ENCODE measurements at places on chromosomes 11 and 22.

- no peak for DNase-seq
These were observed 41.9 kb downstream of the CERK start for GRCh38 chr22:46696229-46696518.

GRCh38 chr11:128359515-128359914 lies 227.8 kb downstream of the ETS1 start:
- DNase-seq = no peak

- DNase-seq = no peak
These were observed 6.0 kb upstream of the RPL3 start for GRCh38 chr22:39325392-39325932.

GRCh38 chr22:50481440-50482106 lies at the start of gene ADM2:
Gene ADM2, plus strand, starts transcription at chr22:50481543. Its CDS starts 305 bp downstream, at chr22:50481848.
- peak; percentile 53 for DNase-seq

- no peak for DNase-seq
These were observed 736.0 kb upstream of the CCDC90B start for GRCh38 chr11:84022201-84022600.

Measured in activated gamma-delta T cell (primary cell).